Activated naive CD8-positive, alpha-beta T cell treated with anti-CD3 and anti-CD28 coated beads for 36 hours (primary cell): ENCODE measurements at places on chromosomes 16 and 17.

- no peak overlapping the region for H3K4me3 ChIP-seq
- H3K27ac ChIP-seq: no peak overlapping the region
- no peaks in the 10 kb centered on the region for H3K4me1 ChIP-seq
- DNase-seq: no peak
- H3K36me3 ChIP-seq: no peaks in the 10 kb centered on the region
Observed at GRCh38 chr17:8766731-8767130, 8.4 kb upstream of the SPDYE4 start.

- peaks cover 4% of the 10 kb centered on the region for H3K27me3 ChIP-seq
- no peak overlapping the region for H3K4me3 ChIP-seq
- no peak overlapping the region for H3K27ac ChIP-seq
- H3K4me1 ChIP-seq: no peaks in the 10 kb centered on the region
Observed at GRCh38 chr17:7756968-7757367, 39.4 kb downstream of the DNAH2 start.

DNA sequence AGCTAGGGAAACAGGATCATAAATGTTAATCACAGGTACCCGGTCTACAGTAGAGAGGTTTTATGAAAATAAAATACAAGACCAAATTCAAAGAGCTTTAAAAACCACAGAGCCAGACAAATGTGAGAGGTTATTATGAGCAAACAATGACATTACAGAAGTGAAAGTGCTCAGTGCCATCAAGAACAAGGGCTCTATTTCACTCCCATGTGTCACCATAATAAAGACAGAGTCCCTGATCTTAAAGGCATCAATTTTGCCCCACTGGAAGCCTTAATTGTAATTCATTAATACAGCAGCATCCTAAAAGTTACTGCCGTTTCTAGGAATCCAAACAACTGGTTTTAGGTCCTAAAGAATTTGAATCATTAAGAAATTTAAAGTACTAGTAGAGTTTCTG lies 43.7 kb upstream of the CDRT4 start:
- peaks cover 14% of the 10 kb centered on the region for H3K36me3 ChIP-seq
- no peak overlapping the region for H3K4me3 ChIP-seq
- no peaks in the 10 kb centered on the region for H3K4me1 ChIP-seq
- no peaks in the 10 kb centered on the region for H3K27me3 ChIP-seq

GRCh38 chr16:65065031-65065430 lies 56.8 kb downstream of the CDH11 start:
- no peak overlapping the region for H3K4me3 ChIP-seq
- no peak for DNase-seq
- H3K4me1 ChIP-seq: no peaks in the 10 kb centered on the region
- H3K36me3 ChIP-seq: no peaks in the 10 kb centered on the region

DNA sequence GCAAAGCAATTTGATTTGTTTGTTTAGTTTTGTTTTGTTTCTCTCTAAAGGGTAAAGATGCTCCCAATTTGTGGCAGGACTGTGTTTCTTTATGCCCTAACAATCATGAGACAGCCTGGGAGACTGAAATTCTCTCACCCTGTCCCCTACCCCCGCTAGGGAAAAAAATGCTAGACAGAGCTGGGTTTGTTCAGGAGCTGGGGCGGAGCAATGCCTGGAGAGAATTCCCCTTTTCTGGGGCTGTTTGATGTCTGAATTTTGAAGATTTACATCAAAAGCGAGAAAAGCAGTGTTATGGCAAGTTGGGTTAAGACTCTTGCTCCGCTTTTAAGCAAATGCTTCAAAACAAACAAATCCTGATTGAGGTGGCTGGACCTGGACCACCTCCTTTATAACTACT lies 8.4 kb downstream of the MAF start:
- no peaks in the 10 kb centered on the region for H3K36me3 ChIP-seq
- H3K27ac ChIP-seq: no peak overlapping the region
- peaks cover 80% of the 10 kb centered on the region for H3K27me3 ChIP-seq

- no peak overlapping the region for H3K4me3 ChIP-seq
- H3K27ac ChIP-seq: no peak overlapping the region
- H3K4me1 ChIP-seq: peaks cover 9% of the 10 kb centered on the region
- no peak for DNase-seq
- peaks cover 2% of the 10 kb centered on the region for H3K36me3 ChIP-seq
- peaks cover 24% of the 10 kb centered on the region for H3K27me3 ChIP-seq
Observed at GRCh38 chr16:10552281-10552680, 28.1 kb downstream of the EMP2 start.

GRCh38 chr17:9409878-9410277 lies 165.7 kb downstream of the STX8 start:
- peaks cover 4% of the 10 kb centered on the region for H3K36me3 ChIP-seq
- H3K27ac ChIP-seq: no peak overlapping the region
- H3K27me3 ChIP-seq: no peaks in the 10 kb centered on the region
- no peak for DNase-seq
- no peak overlapping the region for H3K4me3 ChIP-seq
- H3K4me1 ChIP-seq: no peaks in the 10 kb centered on the region

DNA sequence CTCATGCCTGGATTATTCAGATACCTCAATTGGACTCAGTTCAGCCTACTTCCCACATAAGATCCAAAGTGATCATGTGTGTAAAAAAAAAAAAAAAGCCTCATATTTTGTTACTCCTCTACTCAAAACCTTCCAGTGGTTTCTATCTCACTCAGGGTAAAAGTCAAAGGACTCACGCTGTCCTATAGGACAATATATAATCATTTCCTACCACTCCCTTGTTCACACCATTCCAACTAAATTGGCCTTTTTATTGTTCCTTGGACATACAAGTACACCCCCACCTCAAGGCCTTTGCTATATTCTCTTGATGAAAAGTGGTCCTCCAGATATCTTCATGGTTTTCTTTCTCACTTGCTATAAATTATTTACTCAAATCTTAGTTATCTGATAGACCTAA lies 99.2 kb downstream of the USP32 start:
- peaks cover 15% of the 10 kb centered on the region for H3K36me3 ChIP-seq
- no peak overlapping the region for H3K4me3 ChIP-seq
- H3K27me3 ChIP-seq: no peaks in the 10 kb centered on the region
- DNase-seq: no peak
- H3K27ac ChIP-seq: no peak overlapping the region

- peaks cover 27% of the 10 kb centered on the region for H3K4me1 ChIP-seq
- peaks cover 1% of the 10 kb centered on the region for H3K36me3 ChIP-seq
- H3K27ac ChIP-seq: peak overlapping the region; percentile 80
Observed at GRCh38 chr16:80569440-80570105, 28.8 kb downstream of the DYNLRB2 start.

GRCh38 chr17:16214190-16215001 lies 938 bp downstream of the NCOR1 start:
- no peak for DNase-seq
- H3K4me1 ChIP-seq: peaks cover 31% of the 10 kb centered on the region
- peak overlapping the region; percentile 98 for H3K4me3 ChIP-seq
- H3K27me3 ChIP-seq: no peaks in the 10 kb centered on the region
